ENCODE measurements at places on chromosomes 2 and 18.

GRCh38 chr2:9985531-9986328 lies 34.2 kb downstream of the GRHL1 start:
- no peak for DNase-seq

GRCh38 chr18:76618721-76619120 lies 123.7 kb upstream of the ZNF516 start:
- DNase-seq, result no peak

DNA sequence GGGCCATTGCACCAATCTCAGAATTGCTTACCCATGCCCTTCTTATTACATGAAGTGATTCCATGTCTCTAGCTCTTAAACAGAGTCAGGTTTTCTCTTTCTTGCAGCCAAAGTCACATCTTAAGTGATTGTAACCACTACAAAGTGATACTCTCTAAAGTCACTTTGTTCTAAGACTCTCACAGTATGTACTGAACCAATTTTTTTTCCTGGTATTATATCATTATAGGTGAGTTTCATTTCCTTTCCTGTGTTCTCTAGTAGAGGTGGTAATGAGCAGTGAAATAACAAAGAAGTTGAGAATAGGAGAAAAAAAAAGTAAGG lies 66.3 kb upstream of the DARS1 start:
- DNase-seq, result peak; percentile 24

GRCh38 chr2:217228732-217229131 lies 368.9 kb upstream of the TNP1 start:
- DNase-seq, result no peak

- DNase-seq, result no peak
These were observed 443.0 kb upstream of the SLC39A10 start for GRCh38 chr2:195214072-195214471.

DNA sequence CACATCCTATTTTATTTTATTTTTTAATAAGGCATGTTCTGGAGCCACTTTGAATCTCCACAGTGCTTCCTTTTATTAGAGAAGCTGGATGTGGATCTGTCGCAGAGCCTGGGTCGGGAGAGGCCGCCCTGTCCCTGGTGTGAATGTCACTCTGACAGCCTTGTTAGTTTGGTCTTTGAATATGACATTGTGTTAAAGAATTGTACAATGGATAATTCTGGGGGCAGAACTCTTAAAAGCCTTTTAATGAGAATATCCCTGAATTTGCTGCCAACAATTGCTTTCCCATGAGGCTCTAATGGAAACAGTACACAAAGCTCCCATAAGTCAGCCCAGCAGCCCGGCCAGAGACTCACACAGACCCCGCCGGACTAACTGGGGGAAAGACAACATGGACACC lies 82.4 kb downstream of the MTCL1 start:
- no peak for DNase-seq

DNA sequence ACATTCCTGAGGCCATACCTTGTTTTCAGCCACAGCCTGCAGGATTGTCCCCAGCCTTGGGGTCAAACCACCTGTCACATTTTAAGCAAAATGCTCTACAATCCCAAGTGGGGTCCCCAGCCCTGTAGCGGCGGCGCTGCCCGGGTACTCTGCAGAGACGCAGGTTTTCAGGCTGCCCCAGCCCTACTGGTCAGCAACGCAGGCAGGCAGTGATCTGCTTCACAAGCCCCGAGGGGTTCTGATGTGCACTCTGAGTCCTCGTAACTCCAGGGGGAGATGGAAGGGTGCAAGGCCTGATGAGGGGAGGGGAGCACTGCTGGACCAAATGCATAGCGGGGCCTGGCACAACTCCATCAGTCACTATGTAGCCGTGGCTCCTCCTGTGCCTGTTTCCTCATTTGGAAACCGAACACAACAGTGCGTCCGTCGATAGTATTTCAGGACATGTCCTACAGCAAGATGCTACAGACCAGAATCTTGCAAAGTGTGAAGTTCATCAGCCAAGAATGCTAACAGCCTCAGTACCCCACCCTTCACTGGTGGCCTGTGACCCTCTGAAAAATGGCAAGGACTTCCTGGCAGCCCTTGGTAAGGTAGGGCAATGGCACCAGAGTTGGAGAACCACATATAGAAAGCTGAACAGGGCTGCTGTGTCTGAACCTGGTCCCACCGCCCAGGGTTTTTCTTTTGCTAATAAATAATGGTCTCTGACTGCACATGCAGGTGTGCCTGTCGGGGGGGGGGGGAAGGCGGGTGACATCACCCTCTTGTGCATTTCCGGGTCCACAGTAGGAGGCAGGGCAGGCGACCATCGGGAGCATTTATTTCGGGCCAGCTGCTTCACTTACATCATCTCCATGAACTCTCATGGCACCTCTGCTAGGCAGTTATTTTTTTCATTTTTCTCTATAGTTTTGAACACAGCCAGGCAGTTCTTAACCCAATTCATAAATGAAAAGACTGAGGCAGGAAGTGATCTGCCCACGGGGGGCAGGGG lies 50.6 kb upstream of the TFCP2L1 start:
- DNase-seq, result no peak

DNA sequence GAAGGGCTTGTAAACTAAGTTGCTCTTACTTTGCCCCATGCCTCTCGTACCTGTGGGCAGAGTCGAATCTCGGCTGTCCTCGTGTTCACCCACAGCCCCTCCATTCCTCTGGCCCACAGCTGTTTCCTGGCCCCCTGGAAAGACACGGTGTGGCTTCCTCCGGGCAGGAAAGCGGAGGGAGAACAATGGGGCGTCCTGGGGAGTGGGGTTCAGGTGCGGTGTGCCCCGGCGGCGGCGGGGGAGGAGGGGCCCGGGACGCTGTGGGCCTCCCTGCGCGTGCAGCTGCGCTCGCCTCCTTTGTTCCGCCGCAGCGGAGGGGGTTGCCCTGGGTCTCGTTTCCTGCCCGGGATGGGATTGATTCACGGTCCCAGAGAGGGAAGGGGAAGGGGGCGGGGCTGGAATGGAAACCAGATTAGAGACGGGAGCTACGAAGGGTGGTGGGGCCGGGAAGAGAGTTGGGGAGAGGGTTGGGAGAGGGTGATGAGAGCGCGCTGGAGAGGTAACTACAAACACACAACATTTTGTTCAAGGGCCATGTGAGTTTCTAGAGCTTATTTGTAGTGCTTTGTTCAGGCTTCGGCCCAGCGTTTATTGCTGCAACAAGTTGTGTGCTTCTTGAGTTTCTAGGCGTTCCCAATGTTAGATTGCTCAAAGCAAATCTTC lies 796 bp downstream of the MYO1B start:
- DNase-seq, result no peak

DNA sequence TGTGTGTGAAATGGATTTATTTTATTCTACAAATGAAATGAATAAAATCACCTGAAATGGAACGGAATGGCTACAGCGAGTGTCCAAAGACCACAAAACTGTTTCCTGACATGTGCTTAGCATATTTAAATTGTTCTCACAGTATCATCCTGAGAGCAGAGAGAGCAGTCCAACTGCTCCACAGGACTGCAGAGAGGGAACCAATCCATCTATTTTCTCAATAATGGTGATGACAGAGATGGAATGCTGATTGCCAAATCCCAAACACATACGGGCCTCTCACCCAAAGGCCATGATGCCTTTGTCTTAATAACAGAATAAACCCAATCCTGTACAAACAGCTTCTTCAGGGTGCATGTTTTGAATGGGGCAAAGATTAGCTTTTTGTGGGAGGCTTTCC lies 41.1 kb downstream of the STAT1 start:
- DNase-seq, result no peak

DNA sequence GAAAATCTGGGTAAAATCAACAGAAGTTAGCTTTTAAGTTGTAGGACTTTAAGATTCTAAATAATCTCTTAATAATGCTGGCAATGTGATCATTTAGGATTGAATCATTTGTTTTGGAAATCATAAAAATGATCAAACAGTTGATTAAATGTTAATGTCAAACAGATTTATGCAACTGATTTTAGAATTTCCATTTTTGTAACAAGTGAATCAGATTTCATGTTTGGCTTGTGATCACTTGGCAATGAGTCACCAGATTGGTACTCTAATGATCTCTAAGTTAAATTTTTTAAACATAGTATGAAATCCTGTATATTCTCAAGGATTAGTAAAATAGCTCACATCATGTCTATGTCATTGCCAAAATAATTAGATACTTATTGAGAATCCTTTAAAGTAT lies 50.1 kb upstream of the UNC80 start:
- DNase-seq, result no peak

DNA sequence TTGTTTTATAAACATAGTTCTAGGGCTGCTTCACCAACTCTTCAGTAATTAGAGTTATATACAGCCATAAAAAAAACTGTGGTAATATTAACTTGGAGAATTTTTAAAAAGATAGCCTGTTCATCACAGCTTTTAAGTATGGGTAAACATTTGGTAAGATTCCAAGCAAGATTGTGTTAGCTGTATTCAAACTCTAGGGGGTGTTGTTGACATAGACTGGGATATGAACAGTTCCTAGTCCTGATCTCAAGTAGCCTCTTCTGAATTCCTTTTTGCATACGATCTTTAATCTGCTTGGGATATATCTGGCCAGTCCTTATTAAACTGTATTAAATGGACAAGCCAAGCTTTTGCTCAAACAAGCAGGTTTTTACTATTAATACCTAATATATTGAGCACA lies 13.4 kb downstream of the NOP58 start:
- DNase-seq, result no peak

DNA sequence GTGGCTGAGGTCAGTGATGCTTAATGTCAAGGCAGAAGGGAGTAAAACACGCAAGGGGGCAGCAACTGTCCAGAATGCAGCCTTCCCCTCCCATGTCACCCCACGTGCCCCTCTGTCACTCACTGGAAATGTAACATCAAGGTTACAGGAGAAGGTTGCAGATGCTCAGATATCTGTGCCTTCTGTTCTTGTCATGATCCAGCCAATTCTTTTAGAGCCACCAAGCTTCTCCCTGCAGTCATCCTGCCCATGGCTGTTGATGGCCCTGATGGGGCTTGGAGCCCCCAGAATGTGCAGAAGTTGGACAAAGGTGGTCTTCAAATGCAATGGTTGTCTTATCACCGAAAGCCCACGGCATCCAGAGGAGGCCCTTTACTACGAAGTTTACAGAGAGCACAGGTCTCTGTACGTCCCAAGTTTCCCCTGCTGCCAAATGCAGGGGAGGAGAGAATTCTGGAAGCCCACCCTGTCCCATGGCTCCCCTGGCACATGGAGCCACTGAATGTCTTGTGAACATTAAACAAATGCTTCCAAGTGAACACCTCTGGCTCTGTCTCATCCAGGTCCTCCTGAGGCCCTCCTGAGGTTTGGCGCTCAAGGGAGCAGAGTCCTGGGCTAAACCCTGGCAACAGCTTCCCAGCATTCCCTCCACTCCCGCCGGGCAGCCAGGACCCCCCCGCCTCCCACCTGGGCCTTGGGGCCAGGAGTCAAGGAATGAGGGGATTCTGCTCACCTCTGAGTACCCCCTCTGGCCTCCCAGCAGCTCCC lies 4.5 kb upstream of the GPR55 start:
- DNase-seq, result no peak

GRCh38 chr2:42932271-42933151 lies 140.1 kb upstream of the HAAO start:
- DNase-seq, result no peak

DNA sequence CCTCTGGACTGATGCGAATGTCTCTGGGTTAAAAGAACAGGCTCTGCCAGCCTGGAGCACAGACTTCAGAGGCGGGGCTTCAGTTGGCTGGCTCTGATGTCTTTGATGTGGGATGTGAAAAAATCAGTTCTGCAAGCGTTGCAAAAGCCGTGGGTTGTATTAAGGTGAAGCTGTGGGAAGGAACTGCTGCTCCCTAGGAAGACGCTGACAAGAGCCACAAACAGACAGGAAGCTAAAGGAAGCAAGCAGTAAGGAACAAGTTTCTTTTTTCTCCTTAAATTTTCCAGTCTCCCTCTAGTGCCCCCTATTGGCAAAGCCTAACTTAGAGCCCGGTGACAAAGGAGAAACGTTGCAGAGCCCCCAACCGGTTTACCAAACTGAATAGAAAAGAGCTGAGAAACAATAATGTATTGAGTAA lies 239.0 kb downstream of the CCDC178 start:
- DNase-seq, result no peak

DNA sequence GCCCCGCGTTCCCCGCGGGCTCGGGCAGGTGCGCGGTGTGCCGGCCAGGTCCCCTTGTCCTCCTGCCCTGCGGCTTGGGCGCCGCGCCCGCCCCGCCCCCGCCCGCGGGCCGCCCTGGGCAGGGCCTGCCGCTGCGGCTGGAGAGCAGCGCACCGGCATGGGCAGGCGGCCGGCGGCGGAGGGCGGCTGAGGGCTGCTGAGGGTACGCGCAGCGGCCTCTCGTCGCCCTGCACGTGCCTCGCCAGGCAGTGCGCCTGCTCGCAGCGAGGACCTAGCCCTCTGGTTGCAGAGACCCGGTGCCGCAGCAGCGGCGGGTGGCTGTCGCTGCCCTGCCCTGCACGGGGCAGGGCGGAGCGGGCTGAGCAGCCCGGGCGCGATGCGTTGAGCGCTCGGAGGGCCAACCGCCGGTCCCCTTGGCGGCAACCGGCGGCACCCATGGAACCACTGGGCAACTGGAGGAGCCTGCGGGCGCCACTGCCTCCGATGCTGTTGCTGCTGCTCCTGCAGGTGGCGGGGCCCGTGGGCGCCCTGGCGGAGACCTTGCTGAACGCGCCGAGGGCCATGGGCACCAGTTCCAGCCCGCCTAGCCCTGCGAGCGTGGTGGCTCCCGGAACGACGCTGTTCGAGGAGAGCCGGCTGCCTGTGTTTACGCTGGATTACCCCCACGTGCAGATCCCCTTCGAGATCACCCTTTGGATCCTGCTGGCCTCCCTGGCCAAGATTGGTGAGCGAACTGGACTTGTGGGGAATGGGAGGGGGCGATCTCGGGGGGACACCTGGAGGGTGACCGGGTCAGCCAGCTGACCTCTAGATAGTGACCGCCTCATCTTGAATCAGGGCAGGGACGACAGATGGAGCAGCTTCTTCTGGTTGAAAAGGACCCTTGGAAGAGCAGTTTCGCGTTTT lies at the start of gene SLC9A2:
SLC9A2 (plus strand) TSS at position 140 of the 906 bp plus-strand sequence; CDS start at position 436, 296 bp downstream.
- DNase-seq, result no peak

GRCh38 chr2:67839668-67840067 lies 223.1 kb downstream of the C1D start:
- DNase-seq, result no peak

DNA sequence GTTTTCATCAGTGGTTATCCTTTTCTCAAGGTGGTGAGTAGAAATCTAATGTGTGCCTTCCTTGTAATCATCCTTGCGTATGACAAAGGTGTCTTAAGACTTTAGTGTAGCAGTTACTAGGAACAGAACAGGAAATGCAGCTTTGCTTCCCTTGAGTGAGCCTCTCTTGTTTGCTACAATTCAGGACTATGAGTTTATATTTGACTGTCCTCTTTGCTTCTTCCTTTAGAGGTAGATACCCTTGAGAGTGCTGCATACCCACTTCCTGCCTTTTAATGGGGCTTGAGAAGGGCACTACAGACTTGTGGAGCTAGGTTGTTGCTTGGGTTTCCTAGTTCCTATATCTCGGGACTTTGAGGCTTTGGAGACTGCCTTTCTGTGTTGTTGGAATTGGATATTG lies 3.8 kb downstream of the KCNJ13 start:
- DNase-seq, result no peak

Measured in CD4-positive, alpha-beta T cell treated with Interleukin-1 beta for 1 hour (primary cell).